ENCODE measurements at places on chromosomes 5 and 9.

GRCh38 chr9:33185858-33186257 is 18.7 kb upstream of the B4GALT1 start:
- DNase-seq, result no peak

GRCh38 chr5:21882074-21882745 is 970.9 kb downstream of the CDH12 start:
- no peak for DNase-seq

DNA sequence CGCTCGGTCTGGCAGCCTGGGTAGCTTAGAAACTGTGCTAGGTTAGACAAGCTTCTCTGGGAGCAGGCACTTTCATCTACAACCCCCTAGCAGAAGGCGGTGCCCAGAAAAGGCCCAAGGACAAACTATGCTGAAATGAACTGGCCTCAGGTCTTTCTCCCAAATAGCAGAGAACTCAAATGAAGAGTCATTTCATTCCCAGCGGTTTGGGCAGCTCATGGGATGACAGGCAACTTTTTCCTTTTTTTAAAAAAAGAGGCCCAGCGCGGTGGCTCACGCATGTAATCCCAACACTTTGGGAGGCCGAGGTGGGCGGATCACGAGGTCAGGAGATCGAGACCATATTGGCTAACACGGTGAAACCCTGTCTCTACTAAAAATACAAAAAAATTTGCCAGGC is 2.5 kb downstream of the RAPGEF1 start:
- DNase-seq, result no peak

GRCh38 chr5:36397901-36398536 is 96.3 kb upstream of the RANBP3L start:
- DNase-seq, result no peak

DNA sequence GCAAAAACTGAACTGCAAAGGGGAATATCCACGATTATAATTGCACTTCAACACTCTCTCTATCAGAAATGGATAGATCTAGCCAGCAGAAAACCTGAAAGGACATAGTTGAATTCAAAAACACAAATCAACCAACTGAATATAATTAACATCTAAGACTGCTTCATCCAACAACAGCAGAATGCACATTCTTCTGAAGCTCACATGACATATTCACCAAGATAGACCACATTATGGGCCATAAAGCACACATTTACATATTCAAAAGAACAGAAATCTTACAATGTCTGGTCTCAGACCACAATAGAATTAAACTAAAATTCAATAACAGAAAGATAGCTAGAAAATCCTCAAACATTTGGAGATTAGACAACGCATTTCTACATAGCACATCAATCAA is 118.3 kb downstream of the FBXO4 start:
- no peak for DNase-seq

DNA sequence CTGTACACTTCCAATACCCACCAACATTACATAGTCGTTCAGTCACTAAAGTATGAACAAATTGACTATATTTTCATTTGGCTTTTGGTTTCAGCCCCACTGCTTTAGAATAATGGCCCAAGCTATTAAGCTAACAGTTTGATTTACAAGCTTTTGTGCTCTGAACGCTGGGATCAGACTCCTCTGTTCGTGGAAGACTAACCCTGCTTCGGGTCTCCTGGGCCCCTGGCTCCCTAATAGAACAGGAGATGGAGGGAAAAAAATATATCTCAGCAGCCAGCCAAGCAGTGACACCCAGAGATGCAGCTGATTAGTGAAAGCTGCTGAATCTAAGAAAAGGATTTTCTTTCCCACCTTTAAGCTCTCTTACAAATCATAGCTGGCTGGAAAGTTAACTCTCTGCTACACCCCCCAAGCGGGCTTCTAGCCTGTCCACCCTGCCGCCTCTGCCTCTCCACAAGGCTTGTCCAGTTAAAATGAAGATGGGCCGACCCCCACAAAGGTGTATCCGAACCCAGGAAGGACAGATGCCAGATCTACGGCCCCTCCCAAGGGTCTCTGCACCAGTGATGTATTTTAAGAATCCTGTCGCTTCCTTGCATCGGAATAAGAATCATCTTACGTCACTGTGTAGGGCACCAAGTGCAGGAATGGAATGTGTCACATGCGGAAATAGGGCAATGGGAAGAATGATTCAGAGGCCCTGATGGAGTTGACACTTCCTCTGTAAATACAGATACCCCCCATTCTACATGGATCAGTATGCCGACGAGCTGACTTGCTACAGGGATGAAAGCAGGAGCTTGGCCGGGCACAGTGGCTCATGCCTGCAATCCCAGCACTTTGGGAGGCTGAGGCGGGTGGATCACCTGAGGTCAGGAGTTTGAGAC is 33.4 kb upstream of the BARHL1 start:
- DNase-seq, result no peak

DNA sequence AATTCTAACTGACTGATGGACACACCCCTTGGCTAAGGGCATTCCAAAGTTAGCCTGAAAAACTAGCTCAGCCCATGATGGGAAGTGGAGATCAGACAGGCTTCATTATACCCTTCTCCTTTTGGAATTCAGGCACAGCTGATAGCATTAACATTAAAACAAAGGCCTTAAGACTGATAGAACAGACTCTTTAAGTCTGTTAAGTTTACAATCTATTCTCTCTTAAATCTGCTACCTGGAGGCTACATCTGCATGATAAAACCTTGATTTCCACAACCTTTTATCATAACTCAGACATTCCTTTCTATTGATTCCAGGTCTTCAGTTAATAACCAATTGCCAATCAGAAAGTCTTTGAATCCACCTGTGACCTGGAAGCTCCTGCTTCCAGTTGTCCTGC is 281.4 kb downstream of the TUSC1 start:
- DNase-seq, result no peak

DNA sequence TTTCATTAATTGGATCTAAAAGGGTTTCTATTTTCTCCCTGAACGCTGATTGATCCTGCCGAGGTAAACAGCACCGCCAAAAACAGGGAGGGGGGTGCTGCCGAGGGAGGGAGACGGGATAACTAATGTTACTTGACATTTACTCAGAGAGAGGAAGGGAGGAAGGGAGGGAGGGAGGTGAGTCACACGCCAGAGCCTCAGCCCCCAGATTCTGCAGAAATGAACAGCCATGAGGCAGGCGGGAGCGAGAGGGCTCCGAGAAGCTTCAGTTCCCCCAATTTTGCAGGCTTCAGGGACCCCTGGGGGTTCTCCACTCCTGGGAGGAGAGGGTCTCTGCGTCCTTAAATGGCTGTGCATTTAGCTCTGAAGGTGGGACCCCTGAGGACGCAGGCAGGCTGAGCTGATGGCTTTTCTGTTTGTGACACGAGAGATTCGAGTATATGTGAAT is 59.1 kb upstream of the IER5L start:
- DNase-seq, result no peak

- DNase-seq, result no peak
Observed at GRCh38 chr9:22111954-22112247, 102.8 kb upstream of the CDKN2B start.

DNA sequence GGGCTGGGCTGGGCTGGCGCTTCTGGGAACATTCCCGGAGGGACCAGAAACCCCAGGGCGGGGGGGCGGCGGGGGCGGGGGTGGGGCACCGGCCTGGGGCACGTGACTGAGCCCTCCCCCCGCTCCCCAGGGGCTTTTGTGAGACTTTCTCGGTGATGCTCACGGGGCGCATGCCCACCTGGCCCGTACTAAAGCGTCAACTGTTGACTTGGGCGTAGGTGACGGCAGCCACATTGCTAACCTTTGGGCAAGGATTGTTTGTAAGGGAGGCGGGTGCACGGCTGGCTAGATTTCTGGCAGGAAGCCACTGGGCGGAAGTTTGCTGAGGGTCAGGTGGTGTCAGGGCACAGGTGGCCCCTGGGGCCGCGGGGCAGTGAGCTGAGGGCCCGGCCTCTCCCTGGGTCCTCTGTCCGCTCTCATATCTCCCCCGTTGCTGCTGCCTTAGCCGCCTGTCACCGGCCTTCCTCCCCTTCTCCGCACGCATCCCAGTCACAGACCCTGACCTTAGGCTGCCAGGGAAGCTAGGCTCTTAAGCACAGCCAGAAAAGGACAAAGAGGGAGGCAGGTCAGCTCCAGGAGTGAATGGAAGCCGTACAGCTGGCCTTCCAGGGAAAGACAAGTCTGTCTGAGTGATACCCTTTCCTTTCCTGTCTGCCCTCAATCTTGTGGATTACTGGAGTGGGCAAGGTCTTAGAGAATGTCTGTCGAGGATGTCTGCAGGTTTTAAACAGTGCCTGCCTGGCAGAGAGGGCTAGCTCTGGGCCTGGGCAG is 812 bp downstream of the CACFD1 start:
- DNase-seq, result peak; percentile 58

- DNase-seq, result no peak
Observed at GRCh38 chr9:112629671-112630485, 88.0 kb downstream of the INIP start.

- DNase-seq, result no peak
Observed at GRCh38 chr5:37787742-37788141, 52.1 kb downstream of the GDNF start.

DNA sequence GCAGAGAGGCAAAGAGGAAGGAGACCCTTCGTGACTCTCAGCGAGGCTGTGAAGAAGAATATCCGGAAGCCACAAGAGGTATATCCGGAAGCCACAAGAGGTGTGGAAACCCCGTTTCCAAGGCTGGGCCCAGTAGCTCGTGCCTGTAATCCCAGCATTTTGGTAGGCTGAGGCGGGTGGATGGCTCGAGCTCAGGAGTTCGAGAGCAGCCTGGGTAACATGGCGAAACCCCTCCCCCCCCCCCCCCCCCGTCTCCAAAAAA is 612 bp upstream of the BBLN start:
- no peak for DNase-seq

DNA sequence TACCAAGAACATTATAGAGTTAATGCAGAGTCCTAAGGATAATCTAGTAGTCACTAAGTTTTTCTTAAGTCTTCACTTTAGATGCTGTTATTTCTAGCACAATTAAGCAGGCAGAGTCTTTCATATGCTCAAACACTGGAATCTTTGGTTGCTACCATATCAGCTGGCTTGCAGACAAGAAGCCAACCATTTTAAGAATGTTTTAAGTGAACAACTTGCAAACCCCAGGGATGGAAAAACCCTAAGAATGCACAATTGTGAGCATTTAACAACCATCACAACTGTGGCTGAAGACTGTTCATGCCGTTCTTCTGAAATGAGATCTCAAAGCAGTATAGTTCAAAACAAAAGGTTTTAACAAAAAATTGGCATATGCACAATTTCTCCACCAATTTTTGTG is 55.1 kb downstream of the CSNK1A1 start:
- no peak for DNase-seq

GRCh38 chr9:127058645-127059021 is 63.8 kb downstream of the ANGPTL2 start:
- DNase-seq, result no peak

- DNase-seq, result no peak
Observed at GRCh38 chr9:134287591-134288491, 38.4 kb upstream of the RXRA start.

DNA sequence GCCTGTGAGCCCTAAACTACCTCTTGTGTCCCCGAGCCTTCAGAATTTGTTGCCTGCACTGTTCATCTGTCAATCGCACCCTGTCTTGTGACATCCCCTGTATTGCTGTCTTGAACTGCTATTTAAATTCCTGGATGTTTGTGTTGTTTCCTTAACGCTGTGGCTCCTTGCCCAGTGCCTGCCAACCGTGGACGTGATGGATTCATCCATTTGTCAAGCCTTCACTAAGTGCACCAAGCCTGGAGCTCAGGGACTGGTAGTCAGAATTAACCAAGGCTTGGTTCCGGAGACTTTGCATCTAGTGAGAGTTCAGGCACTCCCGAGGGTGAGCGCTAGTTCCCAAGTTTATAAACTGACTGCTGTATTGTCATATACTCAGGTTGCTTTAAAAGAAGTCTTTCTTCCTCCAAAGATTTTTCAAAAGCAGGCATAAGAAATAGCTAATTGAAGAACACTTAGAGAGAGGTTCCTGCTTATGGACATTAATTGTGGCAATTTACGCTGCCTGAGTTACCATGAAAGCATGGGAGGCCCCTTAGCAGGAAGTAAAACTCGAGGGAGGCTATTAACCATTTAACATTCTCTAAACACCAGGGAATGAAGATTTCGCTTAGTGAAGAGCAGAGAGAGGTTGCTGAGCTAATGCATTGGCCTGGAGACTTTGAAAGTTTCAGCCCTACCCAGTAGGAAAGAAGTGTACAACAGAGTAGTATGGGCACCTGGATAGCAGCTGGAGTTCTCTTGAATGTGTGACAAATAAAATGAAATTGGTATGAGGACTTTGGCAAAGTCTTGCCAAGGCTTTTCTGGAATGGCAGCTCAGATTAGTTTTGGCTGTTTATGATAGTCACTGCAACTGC is 29.0 kb downstream of the RGS3 start:
- no peak for DNase-seq

GRCh38 chr9:117958726-117959125 is 254.5 kb downstream of the TLR4 start:
- no peak for DNase-seq

GRCh38 chr9:136621019-136621733 is 41.5 kb upstream of the EGFL7 start:
- DNase-seq, result no peak

DNA sequence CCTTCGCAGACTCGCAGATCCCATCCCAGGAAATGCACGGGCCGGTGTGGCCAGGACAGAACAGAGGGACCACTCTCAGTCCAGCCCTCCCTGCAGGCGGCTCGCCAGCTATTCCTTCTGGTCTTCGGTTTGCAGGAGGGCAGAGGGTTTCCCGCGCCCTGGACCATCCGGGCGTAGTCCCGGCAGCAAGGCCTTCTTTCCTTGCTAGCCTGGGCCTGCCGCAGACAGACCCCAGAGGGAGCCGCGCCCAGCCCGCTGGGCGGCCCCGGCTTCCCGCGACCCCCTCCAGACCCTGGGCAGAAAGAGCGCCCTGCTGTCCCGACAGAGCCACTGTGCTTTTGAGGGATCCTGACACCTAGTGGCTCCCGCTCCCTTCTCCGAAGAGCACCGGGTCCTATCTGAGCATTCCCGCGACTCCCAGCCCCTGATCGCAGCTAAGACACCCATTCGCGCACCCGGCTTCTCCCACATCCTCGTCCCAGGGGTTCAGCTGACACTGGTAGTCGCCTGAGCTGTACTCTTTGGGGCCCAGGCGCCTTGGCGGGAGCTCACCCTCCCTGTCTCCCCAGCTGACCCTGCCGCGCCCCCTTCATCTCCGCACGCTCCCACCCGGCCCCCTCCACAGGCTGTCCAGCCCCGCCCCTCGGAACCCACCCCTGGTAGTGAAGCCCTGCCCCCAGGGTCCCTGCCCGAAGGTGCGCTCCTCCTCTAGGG is 1.1 kb downstream of the CFAP90 start:
- peak; percentile 30 for DNase-seq
